CD8-positive, alpha-beta T cell (primary cell): ENCODE measurements at places on chromosomes 11 and 22.

- DNase-seq, result no peak
These were observed 951.5 kb downstream of the TBC1D22A start for GRCh38 chr22:47713941-47714340.

DNA sequence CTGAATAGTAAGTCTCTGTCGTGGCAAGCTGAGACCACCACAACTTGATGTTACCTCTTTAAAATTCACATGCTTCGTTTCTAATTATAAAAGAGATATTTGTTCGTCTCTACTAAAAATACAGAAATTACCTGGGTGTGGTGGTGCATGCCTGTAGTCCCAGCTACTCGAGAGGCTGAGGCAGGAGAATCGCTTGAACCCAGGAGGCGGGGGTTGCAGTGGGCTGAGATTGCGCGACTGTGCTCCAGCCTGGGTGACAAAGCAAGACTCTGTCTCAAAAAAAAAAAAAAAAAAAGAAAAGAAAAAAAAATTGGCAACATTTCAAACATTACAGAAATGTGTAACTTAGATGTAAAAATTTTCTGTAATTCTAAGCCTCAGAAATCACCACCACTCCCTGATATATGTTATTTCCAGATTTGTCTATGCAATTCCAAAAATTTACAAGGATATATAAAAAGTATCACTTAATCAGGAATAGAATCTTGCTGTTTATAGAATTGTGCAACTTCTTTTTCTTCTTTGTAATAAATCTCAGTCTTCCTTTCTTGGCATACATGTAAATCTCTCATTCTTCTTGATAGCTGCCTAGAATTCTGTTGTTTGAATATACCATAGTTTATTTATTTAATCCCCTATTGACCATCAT, 37.3 kb downstream of the C11orf96 start:
- no peak for DNase-seq

DNA sequence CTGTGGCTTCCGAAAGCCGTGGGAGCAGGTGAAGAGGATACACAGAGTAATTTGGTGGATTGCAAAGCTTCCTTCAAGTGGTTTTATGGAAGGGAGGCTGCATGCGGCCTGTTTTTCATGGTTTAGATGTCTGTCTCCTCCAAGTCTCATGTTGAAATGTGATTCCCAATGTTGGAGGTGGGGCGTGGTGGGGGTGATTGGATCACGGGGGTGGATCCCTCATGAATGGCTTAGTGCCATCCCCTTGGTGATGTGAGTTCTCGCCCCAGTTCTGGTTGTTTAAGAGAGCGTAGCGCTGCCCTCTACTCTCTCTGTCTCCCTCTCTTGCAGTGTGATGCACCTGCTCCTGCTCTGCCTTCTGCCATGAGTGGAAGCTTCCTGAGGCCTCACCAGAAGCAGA, 247.8 kb upstream of the B3GAT1 start:
- DNase-seq, result no peak

- no peak for DNase-seq
These were observed 5.5 kb downstream of the PLET1 start for GRCh38 chr11:112255067-112255720.

- no peak for DNase-seq
These were observed 3.7 kb upstream of the HEPHL1 start for GRCh38 chr11:94017446-94017845.

DNA sequence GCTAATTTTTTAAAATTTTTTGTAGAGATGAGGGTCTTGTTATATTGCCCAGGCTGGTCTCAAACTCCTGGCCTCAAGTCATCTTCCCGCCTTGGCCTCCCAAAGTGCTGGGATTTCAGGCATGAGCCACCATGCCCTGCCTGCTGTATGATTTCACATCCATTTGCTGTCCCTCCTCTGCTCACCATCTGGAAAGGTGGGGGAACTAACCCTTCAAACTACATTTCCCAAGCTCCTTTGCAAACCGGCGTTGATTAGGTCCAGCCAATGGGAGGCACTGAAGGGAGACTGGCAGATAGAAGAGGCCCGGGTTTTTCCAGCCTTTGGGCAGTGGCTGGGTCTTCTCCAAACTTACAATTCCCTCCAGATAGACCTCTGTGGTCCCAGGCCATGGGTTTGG, 19.3 kb downstream of the RFPL1 start:
- DNase-seq, result no peak

- DNase-seq, result no peak
These were observed 79.1 kb upstream of the TIMP3 start for GRCh38 chr22:32722441-32722840.

DNA sequence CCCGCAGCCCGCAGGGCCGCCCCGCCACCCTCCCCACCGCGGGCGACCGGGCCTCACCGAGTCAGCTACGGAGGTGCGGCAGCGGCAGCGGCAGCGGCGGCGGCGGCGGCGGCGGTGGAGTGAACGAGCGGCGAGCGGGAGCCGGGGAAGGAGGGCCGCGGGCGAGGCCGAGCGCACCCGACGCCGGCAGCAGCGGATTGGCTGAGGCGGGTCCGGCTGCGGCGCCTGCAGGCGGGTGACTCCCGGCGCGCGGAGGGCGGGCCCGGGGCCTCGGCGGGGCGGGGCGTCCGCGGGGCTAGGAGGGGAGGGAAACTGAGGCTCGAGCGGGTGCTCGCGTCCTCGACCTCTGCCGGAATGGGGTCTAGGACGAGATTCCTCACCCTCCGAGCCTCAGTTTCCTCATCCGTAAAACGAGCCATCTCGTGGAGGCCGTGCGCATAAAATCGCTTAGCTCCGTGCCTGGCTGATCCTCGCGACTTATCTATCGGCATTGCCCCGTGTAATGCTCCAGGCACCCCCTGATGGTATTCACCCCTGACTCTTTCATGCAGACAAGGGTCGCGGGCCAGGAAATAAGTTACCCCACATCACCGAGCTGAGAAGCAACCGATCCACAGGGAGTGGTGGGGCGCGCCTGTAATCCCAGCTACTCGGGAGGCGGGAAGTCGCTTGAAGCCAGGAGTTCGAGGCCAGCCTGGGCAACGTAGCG, at the start of gene CPT1A:
Gene CPT1A (minus strand): TSS at position 199 of the 709 bp plus-strand sequence. CDS start 26,442 bp downstream, outside the sequence.
- DNase-seq, result peak; percentile 66

DNA sequence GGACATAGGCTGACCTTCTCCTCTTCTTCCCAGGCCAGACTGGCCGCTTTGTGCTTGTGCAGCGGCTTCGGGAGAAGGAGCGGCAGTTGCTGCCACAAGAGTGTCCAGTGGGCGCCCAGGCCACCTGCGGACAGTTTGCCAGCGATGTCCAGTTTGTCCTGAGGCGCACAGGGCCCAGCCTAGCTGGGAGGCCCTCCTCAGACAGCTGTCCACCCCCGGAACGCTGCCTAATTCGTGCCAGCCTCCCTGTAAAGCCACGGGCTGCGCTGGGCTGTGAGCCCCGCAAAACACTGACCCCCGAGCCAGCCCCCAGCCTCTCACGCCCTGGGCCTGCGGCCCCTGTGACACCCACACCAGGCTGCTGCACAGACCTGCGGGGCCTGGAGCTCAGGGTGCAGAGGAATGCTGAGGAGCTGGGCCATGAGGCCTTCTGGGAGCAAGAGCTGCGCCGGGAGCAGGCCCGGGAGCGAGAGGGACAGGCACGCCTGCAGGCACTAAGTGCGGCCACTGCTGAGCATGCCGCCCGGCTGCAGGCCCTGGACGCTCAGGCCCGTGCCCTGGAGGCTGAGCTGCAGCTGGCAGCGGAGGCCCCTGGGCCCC, 1.4 kb downstream of the RASSF7 start:
- DNase-seq, result no peak

DNA sequence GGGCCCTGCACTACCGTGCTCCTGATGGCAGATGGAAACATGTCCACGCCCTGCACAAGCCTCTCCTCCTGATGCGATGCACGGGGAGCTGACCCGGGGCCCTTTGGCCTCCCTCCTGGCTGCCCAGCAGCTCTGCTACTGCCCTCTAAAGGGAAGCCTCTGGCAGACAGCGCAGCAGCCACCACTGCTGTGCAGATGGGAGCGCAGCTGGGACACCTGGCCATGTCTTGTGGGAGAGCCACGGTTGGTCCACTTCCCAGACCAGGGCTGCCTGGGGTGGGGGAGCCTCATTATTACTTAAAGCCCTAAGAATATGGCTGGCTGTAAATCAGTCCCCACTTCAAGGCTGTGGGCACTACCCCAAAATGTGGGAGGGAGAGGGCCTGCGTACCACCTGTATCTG, 38.3 kb downstream of the TBX1 start:
- no peak for DNase-seq

GRCh38 chr11:120695426-120695825, 183.9 kb downstream of the GRIK4 start:
- no peak for DNase-seq

DNA sequence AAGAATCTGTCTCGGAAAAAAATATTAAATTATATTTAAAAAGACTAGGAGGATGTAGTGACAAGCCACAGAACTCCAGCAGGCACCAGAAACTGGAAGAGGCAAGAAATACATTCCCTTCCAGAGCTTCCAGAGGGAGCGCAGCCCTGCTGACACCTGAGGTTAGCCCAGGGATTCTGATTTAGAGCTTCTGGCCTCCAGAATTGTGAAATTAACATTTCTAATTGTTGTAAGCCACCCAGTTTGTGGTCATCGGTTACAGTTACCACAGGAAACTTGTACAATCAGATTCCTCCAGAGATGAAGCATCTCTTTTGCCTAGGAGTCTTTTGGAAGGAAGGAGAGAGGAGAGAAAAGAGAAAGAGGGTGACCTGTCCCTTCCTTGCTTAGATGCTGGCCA, 6.4 kb upstream of the UBASH3B start:
- no peak for DNase-seq

- no peak for DNase-seq
These were observed 117.6 kb downstream of the DSCAML1 start for GRCh38 chr11:117679461-117679860.

- peak; percentile 49 for DNase-seq
These were observed 17.6 kb downstream of the MYH9 start for GRCh38 chr22:36369922-36370791.

DNA sequence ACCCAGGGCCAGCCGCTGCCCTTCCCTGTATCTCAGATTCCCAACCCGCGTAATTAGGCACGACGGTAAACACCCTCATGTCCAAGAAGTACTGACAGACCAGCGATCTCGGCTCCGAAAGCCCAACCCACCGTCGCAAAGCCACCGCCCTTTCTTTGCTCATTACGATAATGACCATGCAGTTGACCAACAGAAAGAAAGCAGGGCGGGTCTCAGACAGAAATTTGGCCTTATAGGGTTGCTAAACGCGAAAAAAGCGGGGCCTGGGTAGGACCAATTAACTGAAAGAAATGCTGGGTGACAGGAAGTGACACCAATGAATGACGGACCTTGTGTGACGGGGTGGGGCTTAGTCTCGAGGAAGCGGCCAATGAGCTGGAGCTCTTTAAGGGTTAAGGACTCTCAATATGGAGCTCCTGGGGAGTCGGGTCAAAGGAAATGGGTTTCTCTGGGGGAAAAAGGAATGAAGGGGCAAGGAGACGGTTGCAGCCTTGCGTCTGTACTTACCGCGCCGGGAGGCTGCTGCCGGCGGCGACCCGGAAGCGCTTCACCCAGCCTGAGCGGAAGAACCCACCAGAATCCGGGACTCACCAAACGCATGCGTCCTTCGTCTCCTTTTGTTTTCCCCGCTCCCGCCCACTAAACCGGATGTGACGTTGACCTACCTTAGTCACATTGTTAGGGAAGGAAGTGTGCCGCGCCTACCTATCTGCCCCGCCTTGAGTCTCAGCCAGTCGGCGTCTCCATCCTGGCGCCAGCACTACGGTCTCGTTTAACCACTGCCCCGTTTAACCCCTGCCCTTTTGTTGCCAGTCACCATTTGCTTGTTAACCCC, at the start of gene ANAPC15:
Gene ANAPC15 (minus strand): TSS at position 553 of the 835 bp plus-strand sequence. CDS start 1,419 bp downstream, outside the sequence.
- peak; percentile 98 for DNase-seq

DNA sequence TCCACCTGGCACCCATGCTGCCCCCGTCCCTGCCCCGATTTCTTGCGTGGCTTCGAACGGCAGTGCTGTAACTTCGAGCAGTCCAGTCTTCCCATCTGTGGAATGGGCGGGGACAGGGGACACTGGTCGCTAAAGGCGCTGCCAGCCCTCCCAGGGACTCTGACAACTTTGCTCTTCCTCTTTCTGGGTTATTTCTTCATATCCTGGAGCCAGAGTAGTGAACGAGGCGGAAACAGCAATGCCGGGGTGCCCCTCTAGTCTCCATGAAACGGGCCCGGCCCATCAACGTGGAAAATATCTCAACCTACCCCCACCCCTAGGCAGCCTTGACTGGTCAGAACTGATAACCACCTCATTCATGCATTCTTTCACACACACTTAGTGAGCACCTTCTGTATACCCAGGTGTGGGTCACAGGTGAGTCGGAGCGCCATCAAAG, 42.8 kb downstream of the TRIOBP start:
- DNase-seq, result no peak

DNA sequence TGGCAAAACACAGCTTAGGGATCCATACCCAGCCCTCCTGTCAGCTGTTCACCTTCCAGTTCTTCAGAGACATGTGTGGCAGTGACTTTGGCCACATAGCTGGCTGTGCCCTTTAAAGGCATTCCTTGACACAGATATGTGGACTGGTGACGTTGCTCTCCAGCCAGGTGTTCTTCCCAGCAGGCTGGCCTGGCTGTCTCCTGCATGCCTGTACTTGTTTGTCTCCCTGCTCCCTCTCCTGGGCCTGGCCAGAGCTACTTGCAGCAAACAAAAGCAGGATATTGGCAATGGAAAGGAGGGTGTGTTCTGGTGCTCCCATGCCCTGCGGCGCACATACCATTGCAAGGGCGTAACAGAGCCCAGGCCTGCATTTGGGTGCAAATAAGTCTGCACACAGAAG, 38.3 kb downstream of the PIK3IP1 start:
- DNase-seq, result no peak

DNA sequence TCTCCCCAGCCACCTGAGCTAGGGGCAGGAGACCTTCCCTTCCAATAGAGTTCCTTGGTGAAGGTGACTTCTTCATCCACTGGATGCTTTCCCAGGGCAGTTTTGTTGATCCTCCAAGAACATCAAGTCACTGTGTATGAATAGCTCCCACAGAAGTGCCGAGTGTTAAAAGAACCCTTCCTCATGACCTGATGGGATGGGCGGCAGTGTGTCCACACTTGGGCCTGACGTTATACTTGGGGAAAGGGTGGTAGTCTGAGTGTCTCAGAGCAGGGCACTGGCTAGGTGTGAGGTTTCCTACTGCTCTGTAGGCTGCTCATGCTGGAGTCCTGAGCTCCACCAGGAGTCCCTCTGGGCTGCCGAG, 7.6 kb upstream of the LYVE1 start:
- no peak for DNase-seq

- DNase-seq, result no peak
These were observed 105.3 kb upstream of the HSD17B12 start for GRCh38 chr11:43574949-43575912.

GRCh38 chr11:17739945-17740338, 5.4 kb downstream of the KCNC1 start:
- no peak for DNase-seq
